ENCODE measurements at places on chromosomes 2 and 18.
A peak's percentile ranks its signal among the peaks of the same experiment; 100 is the strongest.

DNA sequence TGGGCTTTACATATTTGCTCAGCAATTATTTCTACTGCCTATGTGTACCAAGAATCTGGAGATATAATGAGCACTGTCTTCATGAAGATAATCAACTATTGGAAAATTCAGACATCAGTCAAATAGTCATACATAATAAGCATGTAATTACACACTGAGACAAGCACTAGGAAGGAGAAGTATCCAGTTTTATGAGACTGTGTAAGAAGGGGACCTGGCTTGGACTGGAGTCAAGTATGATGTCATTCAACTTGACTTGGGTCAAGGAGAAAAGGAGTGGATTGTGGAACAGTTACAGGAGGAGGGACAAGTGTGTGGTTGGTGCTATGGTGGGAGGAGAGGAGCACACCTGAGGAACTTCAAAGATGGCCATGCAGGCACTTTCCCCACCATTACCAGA is 419.8 kb upstream of the TRIB2 start:
- no peak for DNase-seq

DNA sequence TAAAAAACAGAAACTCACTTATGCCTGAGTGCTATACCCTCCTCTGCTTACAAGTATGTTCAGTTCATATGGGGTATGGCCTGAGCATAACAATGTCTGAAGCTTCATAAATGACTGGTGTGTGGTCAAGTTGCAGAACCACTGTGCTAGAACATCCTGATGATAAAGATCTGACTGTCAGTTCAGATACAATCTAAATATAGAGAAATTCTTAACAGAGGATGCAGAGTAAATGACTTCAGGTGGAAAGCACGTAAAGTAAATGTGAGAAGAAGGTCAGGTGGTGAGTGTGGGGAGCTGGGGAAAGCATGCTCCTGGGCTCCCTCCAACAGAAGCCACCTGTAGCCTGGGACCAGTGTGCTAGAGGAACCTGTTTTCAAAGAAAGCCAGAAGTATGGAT is 926.2 kb downstream of the TSN start:
- no peak for DNase-seq

- no peak for DNase-seq
Observed at GRCh38 chr2:238467792-238468191, 41.1 kb downstream of the ASB1 start.

DNA sequence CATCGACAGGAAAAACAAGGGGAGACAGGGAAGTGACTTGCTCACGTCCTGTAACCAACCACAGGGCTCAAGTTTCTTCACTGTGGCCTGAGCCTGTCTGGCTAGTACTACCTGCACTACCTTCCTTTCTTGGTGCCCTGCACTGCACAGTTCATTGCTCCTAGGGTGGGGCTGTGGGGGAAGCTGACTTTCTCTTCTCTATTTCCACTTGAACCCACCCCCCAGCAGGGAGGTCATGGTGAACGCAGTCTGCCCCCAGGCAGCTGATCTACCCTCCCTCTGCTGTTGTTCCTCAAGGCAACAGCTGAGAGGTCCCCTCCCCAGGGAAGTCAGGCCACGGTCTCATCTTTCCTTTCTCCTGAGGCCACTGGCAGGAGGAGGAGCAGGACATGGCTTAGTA is 532.1 kb downstream of the SOX11 start:
- no peak for DNase-seq

DNA sequence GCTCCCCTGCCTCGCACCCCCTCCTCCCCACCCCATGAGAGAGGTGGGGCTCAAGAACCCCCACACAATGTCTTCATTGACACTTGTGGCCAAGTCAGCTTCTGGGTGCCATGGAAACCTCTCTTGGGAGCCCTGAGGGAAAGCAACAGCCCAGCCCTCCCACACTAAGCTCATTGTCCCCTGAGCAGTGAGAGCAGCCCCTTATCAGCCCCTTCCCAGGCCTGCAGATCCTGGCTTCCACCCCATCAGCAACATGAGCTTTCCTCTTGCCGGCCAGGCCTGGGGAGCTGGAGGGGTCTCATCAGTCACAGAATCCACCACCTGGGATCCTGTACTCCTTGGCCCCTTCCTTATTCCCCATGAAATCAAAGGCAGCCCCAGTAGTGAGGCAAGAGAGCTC is 107.8 kb upstream of the ST3GAL5 start:
- no peak for DNase-seq

DNA sequence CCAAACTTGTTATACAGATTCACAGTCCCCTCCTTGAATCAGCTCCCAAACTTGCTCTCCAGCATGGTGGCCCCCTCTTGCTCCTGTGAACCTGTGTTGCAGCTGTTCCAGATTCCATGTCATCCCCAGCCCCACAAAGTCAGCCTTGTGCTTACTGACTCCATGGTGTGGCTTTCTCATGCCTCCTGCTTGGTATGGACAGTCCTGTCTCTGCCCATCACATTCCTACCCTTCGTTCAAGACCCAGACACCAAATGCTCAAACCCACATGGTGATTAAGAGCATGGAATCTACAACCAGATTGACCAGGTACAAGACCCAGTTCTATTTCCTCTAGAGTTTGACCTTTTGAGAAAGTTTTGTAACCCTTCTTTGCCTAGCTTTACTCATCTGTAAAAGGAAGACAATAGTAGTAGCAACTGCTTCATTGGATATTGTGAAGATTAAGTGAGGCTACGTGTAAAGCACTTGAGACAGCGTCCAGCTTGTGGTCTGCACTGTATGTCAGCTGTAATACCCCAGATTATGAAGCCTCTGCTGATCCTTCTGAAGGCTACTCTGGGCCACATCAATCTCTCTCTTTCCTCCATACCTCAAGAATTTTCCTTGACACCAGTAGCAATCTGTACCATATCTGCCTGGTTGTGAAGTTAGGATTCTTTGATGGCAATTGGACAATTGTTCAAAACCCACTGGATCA is 146.4 kb upstream of the HAAO start:
- no peak for DNase-seq

- no peak for DNase-seq
Observed at GRCh38 chr2:84477886-84478285, 18.8 kb upstream of the SUCLG1 start.

DNA sequence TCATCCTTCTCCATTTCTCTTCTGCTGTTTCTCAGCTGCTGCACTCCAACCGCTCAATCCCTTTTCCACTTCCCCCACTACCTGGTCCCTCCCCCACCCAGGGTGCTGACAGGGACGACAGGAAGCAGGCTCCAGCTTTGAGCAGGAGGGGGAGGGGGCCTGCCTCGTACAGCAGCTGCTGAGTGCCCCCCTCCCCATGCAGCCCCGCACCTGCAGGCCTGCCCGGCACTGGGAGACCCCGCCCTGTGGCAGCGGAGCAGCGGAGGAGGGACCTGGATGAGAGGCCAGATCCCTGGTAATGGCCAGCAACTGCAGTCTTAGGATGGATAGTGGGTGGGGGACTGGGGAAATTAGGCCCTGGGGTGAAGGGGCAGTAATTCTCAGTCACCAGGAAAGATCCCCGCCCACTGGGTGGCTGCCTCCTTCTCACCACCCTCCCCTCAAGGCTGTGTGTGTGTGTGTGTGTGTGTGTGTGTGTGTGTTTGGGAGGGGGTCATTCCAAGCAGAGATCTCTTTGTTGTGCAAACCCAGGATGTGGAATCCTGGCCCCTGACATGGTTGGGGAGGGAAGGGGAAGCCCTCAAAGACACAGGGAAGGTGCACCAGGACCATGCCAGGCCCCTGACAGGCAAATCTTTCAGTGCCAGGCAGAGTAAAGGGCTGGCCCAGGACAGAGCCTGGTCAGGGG is 6.8 kb upstream of the CRYBA2 start:
- no peak for DNase-seq

DNA sequence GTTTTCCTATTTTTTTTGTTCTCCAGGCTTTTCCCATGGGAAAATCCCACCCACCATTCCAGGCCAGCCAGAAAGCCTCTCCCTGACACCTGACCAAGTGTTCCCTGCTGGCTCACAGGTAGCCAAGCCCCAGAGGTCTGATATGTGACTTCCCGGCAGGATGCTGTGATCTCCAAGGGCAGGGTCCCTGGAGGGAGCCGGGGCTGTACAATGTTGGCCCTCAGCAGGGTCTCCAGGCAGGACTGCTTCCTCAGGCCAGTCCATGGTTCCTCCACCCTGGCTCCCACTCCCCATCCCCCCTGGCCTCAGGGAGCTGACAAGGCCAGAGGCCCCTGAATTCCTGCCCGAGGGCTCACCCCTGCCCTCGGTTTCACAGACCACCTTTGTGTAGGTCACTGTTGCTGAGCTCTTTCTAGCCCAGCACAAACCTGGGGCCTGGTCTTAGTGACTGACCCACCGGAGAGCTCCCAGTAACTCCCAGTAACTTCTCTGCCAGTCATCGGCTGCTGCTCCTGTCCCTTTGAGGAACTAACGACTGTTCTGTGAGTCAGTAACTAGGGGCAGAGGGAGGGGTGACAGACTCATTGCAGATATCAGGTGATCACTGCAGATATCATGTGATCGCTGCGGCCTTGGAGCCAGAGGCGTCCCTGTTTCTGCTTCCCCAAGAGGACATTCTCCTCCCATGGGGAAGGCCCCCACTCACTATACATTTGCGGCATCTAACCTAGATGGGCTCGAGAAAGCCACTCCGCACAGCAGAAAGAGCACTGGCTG is 38.7 kb downstream of the SDC1 start:
- no peak for DNase-seq

DNA sequence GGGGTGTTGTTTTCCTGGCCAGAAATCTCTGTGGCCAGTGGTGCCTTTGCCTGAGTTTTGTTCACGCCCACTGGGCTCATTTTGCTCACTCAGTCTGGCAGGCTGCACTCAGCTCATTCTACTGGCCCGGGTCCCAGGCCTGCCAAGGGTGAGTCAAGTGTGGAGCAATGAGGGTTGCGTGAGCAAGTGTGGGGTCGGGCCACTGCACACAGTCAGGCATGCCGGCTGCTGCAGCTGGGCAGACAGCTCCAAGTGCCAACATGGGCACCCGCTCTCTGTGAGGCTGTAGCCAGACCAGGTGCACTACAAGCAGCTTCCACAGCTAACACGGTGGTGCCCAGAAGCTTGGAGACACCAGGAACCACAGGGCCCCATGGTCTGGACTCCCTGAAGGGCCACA is 801.1 kb upstream of the RAB6C start:
- peak; percentile 93 for DNase-seq

DNA sequence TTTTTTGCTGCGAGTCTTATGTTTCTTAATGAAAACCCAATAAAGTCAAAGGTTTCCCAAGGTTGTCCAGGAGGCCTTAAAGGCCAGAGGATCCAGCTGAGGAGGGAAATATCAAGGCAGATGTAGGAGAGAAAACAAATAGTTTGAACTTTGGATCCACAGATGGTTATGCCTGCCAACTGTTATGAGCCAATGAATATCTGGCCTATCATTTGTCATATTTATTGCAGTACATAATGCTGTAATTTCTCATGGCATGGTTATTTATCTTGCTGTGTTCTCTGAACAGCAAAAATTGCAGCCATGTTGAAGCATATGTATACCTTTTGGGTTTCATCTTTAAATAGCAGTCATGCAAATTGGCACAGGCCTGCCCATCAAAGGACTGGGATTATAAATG is 38.2 kb upstream of the CAVIN2 start:
- no peak for DNase-seq

DNA sequence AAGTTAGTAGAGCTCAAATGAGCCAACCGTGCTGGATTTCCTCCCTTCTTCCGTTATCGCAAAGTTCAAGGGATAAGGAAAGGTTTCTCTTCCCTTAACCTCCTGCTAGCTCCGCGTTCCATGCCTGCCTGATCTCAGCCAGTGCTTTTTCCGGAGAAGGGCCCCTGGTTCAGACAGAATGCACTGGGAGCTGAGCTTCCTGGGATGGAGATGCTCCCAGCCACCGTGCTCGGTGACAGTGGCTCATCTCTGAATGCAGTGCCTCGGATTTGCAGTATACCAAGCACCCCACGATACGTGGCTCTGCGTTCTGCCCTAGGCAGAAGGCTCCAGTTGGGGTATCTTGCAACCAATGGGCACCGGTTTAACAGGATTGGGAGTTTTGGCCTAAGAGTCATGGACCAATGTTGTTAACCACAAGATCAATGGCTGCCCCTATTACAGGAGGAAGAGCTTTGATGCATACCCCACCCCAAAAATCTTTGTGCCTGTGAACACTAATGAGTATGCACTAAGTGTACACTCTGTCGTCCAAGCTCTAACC is 876 bp downstream of the CNTNAP5 start:
- no peak for DNase-seq

DNA sequence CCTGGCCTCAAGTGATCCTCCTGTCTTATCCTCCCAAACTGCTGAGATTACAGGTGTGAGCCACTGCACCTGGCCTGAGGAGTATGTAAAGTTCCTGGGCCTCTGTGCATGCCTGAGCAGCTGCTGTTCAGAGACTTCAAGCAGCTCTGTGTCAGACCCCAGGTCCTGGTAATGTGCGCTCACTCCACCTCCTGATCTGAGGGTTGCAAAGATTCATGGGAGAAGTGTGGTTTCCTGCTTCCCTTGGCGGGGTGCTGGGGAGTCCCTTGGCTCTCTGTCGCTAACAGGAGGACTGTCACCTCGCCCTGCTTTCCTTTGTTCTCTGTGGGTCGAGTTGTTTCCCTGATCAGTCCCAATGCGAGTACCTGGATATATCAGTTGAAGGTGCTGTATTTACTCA is 8.6 kb upstream of the IL36A start:
- DNase-seq = no peak

GRCh38 chr2:237967463-237967951 is 693 bp downstream of the UBE2F start:
- DNase-seq = peak; percentile 32

GRCh38 chr2:119731983-119732382 is 27.7 kb upstream of the PTPN4 start:
- DNase-seq = no peak

DNA sequence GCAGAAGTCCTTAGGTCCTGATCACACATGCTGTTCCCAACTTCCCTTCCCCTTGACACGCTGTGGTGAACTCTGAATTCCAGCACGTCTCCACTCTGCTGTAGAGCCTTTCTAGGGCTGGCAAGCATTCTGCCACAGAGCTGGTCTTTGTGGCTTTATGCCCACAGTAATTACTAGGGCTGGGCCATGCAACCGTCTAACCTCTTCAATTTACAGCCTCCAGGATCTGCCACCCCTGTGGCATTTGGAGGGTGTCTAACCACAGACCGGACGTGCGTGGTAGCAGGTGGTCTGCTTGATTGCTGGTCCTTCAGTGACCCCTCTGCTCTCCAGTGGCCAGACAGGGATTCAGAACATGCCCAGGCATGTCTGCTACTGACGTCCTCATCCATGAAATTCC is 43.1 kb upstream of the TGFA start:
- no peak for DNase-seq

DNA sequence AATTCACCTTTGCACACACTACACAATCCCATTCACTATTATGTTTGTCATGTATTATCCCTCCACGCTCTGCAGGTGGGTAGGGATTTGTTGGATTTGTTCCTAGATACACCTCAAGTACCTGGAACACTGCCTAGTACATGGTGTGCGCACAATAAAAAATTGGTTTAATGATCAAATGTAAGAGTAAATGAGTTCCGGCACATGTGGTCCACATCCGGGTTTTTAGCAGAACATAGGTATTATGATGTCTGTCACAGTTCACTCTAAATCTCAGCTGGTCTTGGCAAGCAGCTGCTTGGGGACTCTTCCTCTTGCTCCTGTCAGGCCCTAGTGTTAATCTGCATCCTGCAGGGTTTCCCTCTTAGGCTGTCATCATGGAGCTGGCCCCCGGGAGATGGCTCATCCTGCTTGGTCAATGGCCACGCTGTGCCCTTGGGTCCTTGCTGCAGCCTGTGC is 21.8 kb upstream of the IL1R1 start:
- no peak for DNase-seq

- DNase-seq = no peak
Observed at GRCh38 chr18:59659508-59660170, 37.6 kb downstream of the CCBE1 start.

GRCh38 chr18:61187971-61188370 is 145.3 kb upstream of the CDH20 start:
- DNase-seq = no peak

GRCh38 chr18:45316127-45316526 is 299.1 kb upstream of the SLC14A2 start:
- DNase-seq = no peak
